ENCODE measurements at places on chromosomes 16 and 17. TPM values are rescaled to one million over a fixed set of nuclear protein-coding genes. Genes with fewer than 3 reads are reported as not detected.

Gene GLIS2
- total RNA-seq, result 28.3 TPM

Gene C1QTNF8
- total RNA-seq, result not detected

Gene ARL5C
- not detected for total RNA-seq

Gene WIPF2
- 21.8 TPM for total RNA-seq

Gene MT1B
- not detected for total RNA-seq

Gene NOG
- total RNA-seq, result 0.78 TPM

Gene MYO1C
- 136 TPM for total RNA-seq

Gene RPS15A
- 2,271 TPM for total RNA-seq

Gene KRTAP9-2
- not detected for total RNA-seq

Gene TRPV3
- total RNA-seq, result 0.59 TPM

Gene ABCC11
- 0.22 TPM for total RNA-seq

Gene ASPHD1
- 26.3 TPM for total RNA-seq

Gene RAI1
- 41.5 TPM for total RNA-seq

Gene CTF1
- total RNA-seq, result 0.39 TPM

Gene C1QTNF1
- 46.9 TPM for total RNA-seq

Gene C16orf89
- not detected for total RNA-seq

Gene KCNJ2
- total RNA-seq, result 0.05 TPM

Gene TP53TG3F
- total RNA-seq, result 0.15 TPM

Gene ZNF594
- total RNA-seq, result 1.2 TPM

Data from A549 treated with Mapracorat at 1 μM for 4 hours (cell line).